ENCODE measurements at places on chromosomes 7 and 10.

GRCh38 chr10:43079856-43080255 lies 3.0 kb downstream of the RET start:
- no peak for DNase-seq

- no peak for DNase-seq
Observed at GRCh38 chr7:28132959-28133870, 47.4 kb downstream of the JAZF1 start.

GRCh38 chr7:19920705-19921104 lies 147.3 kb upstream of the TMEM196 start:
- no peak for DNase-seq

DNA sequence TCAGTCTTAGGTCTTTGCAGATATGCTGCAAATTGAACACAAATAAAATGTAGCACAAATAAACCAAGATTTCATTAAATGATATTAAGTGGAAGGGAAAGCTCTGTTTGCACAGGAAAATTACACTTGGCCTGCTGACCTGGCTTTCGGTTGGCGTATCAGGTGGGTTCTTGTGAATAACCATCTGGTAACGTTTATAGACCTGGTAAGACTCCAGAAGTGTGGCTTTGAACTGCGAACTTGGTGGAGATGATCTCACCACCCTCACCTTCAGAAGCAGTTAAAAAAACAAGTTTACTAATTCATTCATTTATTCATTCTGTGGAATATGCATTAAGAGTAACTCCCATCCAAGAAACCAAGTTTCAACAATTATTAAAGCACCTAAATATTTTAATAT lies 28.1 kb downstream of the ATE1 start:
- no peak for DNase-seq

DNA sequence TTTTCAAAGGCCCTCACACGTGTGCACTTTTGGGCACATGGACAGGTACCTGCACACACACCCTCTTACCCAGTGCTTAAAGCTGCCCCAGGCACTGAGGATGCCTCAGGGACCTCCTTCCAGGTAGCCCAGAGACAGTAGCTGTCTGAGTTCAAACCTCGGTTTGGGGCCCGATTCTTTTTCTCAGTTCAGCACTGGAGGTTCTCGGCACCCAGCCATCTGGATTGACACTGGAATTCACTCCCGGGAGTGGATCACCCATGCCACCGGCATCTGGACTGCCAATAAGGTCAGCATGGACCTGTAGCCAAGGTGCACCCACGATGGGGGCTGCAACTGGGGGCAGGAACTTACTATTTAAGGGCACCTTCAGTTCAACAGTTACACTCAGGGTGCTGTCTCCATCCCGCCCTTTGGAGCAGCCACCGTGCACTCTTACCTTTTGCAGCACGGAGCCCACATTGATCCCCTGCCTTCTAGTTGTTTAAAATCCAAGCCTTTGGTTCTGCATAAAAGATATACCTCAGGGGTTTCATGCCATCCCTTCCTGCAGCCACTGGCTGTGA lies 17.7 kb downstream of the CPA5 start:
- no peak for DNase-seq

DNA sequence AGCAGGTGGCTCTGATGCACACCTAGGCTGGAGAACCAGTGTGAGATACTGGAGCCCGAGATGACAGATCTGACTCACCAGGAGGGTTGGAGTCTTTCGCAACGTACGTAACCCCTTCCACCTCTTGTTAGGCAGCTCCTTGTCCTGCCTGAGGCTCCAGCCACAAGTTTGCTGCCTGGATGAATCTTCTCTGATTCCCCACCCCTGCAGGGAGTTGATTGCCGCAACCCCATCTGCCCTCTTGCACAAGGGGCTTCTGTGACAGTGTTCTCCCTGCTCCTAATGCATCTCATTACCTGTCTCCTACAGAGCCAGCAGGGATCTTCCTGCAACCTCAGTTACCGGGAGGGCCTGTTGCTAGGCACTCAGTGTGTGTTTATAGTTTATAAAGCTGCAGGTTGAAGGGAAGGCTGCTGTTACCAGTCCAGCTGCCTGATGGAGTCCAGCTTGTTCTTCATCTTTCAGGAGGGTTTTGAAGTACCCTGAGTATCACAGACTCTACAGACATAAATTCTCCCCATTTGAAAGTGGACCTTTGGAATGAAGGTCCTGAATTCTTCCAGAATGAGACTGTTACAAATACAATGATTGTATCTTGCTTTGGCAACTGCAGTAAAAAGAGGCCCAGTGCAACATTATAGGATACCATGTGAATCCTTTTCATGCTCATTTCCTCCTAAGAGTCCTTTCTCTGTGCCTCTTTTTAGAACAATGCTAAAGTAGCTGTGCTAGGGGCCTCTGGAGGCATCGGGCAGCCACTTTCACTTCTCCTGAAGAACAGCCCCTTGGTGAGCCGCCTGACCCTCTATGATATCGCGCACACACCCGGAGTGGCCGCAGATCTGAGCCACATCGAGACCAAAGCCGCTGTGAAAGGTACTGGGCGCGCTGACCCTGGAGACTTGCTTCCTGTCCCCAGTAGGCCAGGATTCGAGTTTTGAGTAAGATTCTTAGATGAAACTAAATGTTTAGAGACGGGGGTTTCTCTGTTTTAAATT lies 6.5 kb downstream of the MDH2 start:
- no peak for DNase-seq

- DNase-seq, result no peak
Observed at GRCh38 chr10:29214551-29214950, 74.3 kb upstream of the LYZL1 start.

GRCh38 chr7:27205325-27206280 lies 5.7 kb upstream of the HOXA13 start:
- DNase-seq, result no peak

- no peak for DNase-seq
Observed at GRCh38 chr10:22693371-22693784, 21.0 kb downstream of the PIP4K2A start.

GRCh38 chr10:122646511-122647382 lies 52.9 kb downstream of the C10orf120 start:
- DNase-seq, result no peak

DNA sequence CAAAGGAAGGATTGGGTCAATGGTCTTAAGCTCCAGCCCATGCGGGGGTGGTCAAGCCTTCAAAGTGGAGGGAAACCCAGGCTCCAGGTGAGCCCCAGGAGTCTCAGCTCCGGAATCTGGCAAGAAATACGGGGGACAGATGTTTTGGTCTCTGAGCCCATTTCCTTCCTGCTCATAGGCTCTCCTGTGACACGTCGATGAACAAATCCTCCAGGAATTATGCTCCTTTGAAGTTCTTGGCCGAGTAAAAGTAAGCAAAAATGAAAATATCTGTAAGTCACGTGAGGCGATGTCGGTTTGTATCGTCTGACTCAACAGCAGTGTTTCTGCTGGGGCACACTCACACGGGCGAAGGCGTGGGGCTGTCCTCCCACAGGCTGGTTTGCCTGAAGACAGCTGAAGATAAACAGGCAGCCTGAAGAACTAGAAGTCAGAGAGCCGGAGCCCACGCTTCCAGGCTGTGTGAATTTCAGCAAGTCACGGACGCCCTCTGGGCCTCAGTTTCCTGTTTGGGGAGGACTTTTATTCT lies 52.6 kb upstream of the SMNDC1 start:
- DNase-seq, result no peak

DNA sequence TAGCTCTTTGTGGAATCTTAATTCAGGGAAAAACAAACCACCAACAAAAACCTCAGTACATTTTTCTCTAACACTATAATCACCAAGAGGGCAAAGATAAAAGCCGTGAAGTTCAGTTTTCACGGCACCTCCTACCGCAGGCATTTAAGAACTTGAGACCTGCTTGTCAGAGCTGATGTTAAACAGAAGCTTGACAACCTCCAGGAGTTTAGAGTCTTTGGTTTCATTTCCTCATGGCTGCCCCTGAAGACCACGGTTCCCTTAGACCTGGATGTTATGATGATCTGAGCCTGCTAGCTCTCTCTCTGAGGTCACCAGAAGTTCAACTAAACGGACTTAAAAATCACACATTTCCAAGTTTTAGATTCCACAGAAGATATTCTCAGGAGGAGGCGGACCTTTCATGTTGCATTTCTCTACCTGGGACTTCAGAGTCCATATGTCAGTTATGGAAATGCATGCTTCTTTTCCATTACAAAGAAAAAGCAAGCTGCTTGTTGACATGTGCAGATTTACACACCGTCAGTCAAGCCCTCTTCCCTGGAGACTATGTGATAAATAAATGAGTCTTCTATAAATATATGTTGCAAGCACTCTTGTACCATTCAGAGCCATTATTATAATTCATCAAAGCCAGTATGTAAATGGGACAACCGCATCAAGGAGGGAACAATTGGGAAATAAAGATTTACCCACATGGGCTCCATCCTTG lies 258.0 kb downstream of the GFRA1 start:
- DNase-seq, result no peak

- no peak for DNase-seq
Observed at GRCh38 chr7:12926206-12926605, 238.8 kb downstream of the ARL4A start.

GRCh38 chr7:69906283-69906995 lies 308.2 kb downstream of the AUTS2 start:
- no peak for DNase-seq

DNA sequence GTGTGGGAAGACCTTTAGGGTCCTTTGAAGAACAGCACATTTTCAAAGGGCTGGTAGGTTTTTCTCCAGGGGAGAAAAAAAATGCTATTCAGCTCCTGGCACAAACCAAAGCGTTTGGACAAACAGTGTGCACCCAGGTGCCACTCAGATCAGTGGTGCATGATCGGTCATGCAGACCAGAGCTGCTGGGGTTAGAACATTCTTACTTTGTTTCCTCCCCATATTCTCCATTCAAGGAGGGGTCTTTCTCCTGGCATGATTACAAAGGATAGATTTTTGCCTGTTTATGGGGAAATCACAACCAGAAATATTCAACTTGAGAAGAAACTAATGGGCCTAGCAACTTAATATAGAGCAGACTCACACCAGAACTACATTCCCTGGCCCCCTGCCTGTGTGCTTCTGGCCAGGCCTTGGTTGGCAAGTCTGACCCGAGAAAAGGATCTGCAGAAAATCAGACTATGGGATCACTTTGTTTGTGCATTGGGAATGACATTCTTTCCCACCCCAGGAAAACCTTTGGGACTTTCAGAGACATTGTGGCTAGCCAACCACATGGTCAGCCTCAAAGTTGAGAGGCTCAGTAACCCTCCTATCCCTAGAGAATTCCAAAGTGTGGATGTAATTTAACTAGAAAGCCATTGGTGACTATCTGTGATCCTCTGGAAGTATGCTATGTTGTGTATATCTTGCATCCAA lies 82.3 kb upstream of the FGL2 start:
- no peak for DNase-seq

DNA sequence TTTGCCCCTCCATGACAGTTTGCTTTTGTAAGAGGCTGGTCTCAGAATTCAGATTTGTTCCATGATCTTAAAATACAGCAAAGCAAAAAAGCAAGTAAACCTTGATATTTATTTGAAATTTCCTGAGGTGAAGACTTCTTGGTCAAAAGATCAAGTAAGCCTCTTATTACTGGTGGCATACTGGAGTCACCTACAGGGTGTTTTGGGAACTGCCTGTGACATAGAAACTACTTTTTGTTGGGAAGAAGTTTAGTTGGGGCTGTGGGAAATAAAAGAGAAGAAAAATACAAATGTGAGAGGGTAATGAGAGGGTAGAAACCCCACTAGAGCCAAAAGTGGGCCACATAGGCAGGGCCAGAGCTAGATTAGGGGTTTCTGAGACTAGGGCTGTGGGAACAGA lies 217.9 kb downstream of the OTUD1 start:
- DNase-seq, result no peak

GRCh38 chr10:2980791-2981360 lies 86.5 kb upstream of the PFKP start:
- DNase-seq, result no peak

DNA sequence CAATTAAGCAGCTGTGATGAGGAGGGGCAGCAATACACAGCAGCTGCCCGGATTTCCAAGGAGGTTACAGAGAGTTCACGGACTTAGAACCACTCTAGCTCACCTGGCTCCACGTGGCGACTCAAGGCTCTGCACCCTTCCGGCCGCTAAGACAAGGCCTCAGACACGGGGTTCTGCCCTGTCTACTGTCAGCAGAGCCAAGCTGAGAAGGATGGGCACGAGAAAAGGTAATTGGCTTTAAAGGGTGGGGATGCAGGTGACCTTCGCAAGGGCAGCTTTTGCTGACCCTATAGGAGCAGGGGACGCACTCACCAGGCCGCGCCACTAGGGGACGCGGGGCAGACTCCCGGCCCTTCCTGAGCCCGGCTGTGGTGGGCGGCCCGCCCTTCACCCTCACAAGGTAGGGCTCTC lies 152.4 kb downstream of the KIF20B start:
- no peak for DNase-seq

DNA sequence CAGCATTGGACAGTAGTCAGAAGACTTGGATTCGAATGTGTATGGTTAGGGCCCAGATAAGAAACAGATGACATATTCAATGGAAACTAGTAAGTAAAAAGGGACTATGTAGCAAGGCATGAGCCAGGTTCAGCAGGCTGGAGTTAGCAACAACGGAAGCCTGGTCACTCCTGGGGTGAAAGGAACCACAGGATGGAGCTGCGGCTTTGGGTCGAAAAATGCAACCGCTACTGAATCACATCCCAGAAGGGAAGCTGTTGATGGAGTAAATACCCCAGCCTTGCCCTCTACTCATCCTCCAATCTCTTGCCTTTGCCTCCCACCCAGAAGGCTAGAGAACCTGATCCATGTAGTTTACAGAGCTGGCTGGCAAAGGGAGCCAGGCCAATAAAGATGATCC lies 37.5 kb upstream of the EGR2 start:
- no peak for DNase-seq

DNA sequence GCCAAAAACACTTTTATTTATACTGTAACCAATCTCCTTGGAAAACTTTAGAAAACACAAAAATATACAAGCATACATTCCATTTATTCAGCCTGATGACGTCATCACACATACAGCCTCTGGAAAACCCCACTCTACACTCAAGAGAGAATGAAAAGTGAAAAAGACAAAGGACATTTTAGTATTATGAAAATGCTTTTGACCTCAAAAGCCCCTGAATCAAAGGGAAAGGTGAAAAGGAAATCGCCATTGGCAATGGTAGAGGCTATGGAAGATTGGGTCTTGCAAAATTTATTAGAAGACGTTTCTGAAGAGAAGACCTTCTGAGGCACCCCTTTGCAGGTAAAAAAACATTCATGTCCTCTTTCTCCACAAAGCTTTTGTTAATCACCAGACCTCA lies 82.9 kb upstream of the STRIP2 start:
- DNase-seq, result no peak

- no peak for DNase-seq
Observed at GRCh38 chr7:150994141-150994837, 3.5 kb downstream of the NOS3 start.

GRCh38 chr10:71769279-71769823 lies 4.0 kb downstream of the VSIR start:
- DNase-seq, result no peak

GRCh38 chr7:121744877-121745276 lies 128.1 kb upstream of the PTPRZ1 start:
- DNase-seq, result no peak

GRCh38 chr7:99713995-99714570 lies 20.9 kb downstream of the CYP3A7 start:
- DNase-seq, result no peak

All from cortex of kidney (tissue), 1 donor.